Kidney (tissue), 22 donors: ENCODE measurements at places on chromosomes 5 and 9. TPM values are rescaled to one million over a fixed set of nuclear protein-coding genes. Genes with fewer than 3 reads are reported as not detected.

Gene NIPSNAP3A
- total RNA-seq, result 27.9 TPM

GRCh38 chr9:79672236-79672635 is 100.5 kb downstream of the TLE4 start:
- no peaks in the 10 kb centered on the region for H3K27me3 ChIP-seq
- H3K4me3 ChIP-seq, result no peak overlapping the region
- DNase-seq, result no peak
- no peaks in the 10 kb centered on the region for H3K36me3 ChIP-seq
- no peak overlapping the region for H3K27ac ChIP-seq
- H3K4me1 ChIP-seq, result no peaks in the 10 kb centered on the region

GRCh38 chr5:139767960-139768359 is 27.6 kb upstream of the PSD2 start:
- H3K4me1 ChIP-seq, result peaks cover 8% of the 10 kb centered on the region
- H3K27ac ChIP-seq, result no peak overlapping the region
- no peaks in the 10 kb centered on the region for H3K36me3 ChIP-seq

DNA sequence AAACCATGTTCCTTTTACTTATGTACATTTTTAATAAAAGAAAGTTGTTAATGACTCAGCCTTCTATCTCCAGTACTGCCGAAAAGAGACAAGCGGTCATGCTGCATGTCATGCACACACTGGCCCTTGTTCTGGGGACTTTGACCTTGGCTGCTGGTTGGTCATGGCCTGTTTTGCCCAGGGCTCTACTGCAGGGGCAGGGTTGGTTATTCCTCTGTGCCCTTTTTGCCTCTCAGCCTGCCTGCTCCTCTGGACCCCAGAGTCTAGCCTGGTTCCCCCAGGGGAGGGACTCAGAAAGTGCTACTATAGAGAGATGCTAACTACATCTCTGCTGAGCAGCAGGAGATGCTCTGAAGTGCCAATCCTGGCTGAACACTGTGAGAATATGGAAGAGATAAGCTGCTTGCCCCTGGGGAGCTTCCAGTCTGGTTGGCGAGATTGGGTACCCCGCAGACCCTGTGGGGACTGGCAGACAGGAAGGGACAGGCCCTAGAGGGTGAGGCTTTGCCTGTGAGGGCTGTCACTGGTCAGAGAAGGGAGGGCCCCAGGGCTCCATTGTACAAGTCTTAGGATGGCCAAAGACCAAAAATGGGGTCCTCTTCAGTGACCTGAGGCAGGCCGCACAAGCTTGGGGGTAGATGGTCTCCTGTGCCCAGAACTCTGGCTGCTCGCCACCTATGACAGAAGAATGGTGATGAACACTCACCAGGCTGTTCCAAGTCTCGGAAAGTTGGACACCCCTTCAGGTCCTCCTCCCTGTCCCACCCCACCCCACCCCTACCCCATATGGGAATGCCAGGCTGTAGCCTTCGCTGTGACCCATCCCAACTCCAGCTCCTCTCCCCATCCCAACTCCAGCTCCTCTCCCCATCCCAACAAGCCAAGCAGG is 14.3 kb downstream of the IRF1 start:
- no peak overlapping the region for H3K27ac ChIP-seq
- no peak for DNase-seq
- H3K4me3 ChIP-seq, result no peak overlapping the region
- H3K27me3 ChIP-seq, result no peaks in the 10 kb centered on the region
- no peaks in the 10 kb centered on the region for H3K4me1 ChIP-seq
- no peaks in the 10 kb centered on the region for H3K36me3 ChIP-seq

GRCh38 chr9:113617550-113617949 is 154.0 kb downstream of the RGS3 start:
- no peak for DNase-seq
- no peak overlapping the region for H3K4me3 ChIP-seq
- H3K27ac ChIP-seq, result no peak overlapping the region
- H3K4me1 ChIP-seq, result peaks cover 54% of the 10 kb centered on the region
- H3K27me3 ChIP-seq, result no peaks in the 10 kb centered on the region
- H3K36me3 ChIP-seq, result no peaks in the 10 kb centered on the region

GRCh38 chr5:103472265-103472664 is 90.3 kb downstream of the NUDT12 start:
- no peak for DNase-seq
- H3K36me3 ChIP-seq, result no peaks in the 10 kb centered on the region
- H3K4me1 ChIP-seq, result no peaks in the 10 kb centered on the region
- H3K4me3 ChIP-seq, result no peak overlapping the region

GRCh38 chr9:4011054-4011453 is 288.8 kb downstream of the GLIS3 start:
- no peak for DNase-seq
- H3K4me1 ChIP-seq, result no peaks in the 10 kb centered on the region
- H3K36me3 ChIP-seq, result no peaks in the 10 kb centered on the region
- H3K27me3 ChIP-seq, result no peaks in the 10 kb centered on the region
- H3K27ac ChIP-seq, result no peak overlapping the region

- H3K4me1 ChIP-seq, result no peaks in the 10 kb centered on the region
- H3K36me3 ChIP-seq, result peaks cover 2% of the 10 kb centered on the region
- H3K4me3 ChIP-seq, result no peak overlapping the region
- H3K27me3 ChIP-seq, result no peaks in the 10 kb centered on the region
- H3K27ac ChIP-seq, result no peak overlapping the region
These were observed 50.2 kb downstream of the CSNK1A1 start for GRCh38 chr5:149500922-149501582.
